ENCODE measurements at places on chromosomes 2 and 18.

GRCh38 chr2:161358838-161359237, 50.6 kb downstream of the PSMD14 start:
- peaks cover 5% of the 10 kb centered on the region for H3K4me1 ChIP-seq
- H3K36me3 ChIP-seq = no peaks in the 10 kb centered on the region
- H3K27me3 ChIP-seq = no peaks in the 10 kb centered on the region
- H3K4me3 ChIP-seq = no peak overlapping the region
- H3K27ac ChIP-seq = no peak overlapping the region

DNA sequence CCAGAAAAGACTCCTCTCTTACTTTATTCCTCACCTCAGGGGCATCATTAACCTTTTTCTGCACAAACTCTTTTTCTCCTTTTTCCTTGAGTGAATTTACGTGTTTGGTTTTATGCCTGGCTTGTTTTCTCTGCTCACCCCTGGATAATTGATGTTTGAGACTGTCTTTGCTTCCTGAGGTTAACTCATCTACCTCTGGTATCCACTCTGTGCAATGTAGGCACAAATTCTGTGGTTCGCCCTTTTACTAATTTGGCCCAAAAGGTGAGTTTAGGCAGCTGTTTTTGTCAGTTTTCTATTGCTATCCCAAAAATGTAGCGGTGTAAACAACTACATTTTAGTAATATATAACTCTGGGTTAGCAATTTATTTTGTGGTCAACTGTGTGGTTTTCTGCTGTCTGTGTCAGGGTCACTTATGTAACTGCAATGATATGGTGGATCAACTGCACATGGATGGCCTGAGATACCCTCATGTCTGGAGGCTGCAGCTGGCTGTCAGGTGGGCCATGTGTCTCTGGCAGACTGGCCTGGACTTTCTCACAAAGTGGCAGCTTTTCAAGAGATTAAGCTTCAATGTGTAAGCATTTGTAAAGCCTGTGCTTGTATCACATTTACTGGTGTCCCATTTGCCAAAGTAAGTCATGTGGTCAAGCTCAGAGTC, 329.7 kb downstream of the FSIP2 start:
- H3K4me1 ChIP-seq = peaks cover 16% of the 10 kb centered on the region
- DNase-seq = peak; percentile 1
- H3K27me3 ChIP-seq = no peaks in the 10 kb centered on the region
- H3K27ac ChIP-seq = peak overlapping the region; percentile 11

DNA sequence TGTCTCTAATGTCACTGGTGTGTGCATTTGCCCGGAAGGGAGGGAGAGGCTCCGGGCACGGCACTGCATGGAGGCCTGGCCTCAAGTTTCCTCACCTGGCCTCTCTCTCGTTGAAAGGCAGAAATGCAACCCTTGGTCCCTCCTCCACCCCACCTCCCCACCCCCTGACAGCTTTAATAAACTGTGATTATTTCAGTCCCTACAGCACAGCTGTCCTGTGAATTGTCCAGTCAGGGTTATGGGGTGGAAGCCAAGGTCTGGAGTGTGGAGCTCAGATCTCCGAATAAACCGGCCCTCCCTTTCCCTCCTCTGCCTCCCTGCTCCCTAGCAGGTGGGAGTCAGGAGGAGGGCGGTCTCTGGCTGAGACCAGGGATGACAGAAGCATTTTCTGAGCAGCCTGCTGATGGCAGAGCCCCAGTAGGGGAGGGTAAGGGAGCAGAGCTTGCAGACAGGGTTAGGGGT, 199.2 kb upstream of the SMAD2 start:
- H3K27ac ChIP-seq = no peak overlapping the region
- H3K27me3 ChIP-seq = peaks cover 26% of the 10 kb centered on the region

- H3K4me1 ChIP-seq = peaks cover 8% of the 10 kb centered on the region
- H3K36me3 ChIP-seq = no peaks in the 10 kb centered on the region
- no peak overlapping the region for H3K4me3 ChIP-seq
- DNase-seq = no peak
- H3K27ac ChIP-seq = no peak overlapping the region
Measured at GRCh38 chr2:16241166-16242160, 301.1 kb downstream of the MYCN start.

DNA sequence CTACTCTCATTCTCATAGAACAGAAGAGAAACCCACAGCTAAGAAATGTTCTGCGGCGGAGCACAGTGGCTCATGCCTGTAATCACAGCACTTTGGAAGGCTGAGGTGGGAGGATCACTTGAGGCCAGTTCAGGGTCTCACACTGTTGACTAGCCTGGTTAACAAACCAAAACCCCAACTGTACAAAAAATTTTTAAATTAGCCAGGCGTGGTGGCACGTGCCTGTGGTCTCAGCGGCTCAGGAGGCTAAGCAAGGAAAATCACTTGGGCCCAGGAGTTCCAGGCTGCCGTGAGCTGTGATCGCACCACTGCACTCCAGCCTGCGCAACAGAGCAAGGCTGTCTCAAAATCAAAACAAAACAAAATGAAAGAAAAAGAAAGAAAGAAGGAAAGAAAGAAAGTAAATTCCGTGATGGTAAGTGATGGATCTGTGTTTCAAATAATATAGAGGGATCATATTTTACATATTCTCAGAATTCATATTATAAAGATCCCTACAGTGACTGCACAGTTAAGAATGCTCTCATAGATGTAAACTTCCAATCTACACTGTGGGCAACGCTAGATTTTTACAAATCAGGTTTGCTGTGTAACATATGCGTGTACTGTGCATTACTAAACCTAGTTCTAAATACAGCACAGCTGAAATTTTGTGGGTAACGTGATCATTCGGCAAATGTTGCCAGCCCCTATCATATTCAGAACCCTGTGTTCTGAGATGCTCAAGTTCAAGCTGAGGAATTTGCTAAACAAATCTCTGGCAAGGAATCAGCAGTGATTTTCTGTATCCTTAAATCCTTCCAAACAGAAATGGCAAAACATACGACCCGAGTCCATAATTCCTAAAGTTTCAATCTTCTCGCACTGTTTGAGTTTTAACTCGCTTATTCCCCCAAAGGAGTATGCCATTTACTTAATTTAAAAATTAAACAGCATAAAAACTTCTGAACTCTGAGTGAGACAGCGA, 1.2 kb upstream of the RAB12 start:
- DNase-seq = no peak
- no peak overlapping the region for H3K4me3 ChIP-seq
- H3K36me3 ChIP-seq = no peaks in the 10 kb centered on the region
- H3K27me3 ChIP-seq = peaks cover 5% of the 10 kb centered on the region
- peaks cover 7% of the 10 kb centered on the region for H3K4me1 ChIP-seq
- no peak overlapping the region for H3K27ac ChIP-seq

DNA sequence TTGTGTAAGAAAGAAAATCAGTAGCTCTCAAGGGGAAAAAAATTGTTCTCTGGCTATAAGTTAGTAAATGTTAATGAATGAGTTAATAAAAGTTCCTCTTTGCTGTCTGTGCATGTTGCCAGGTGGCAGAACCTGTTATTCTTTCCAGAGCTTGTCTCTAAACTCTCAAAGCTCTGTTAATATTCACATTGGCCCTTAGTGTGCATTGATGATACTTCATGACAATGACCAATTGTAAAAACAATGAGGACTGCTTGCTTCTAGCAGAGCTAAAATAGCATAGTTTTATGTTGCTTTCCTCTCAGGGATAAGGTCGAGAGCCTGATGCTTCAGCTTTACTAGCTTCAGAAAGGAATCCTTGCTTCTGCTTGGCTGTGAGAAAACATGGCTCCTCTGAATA, 91.5 kb downstream of the RAD51AP2 start:
- H3K27ac ChIP-seq = no peak overlapping the region
- H3K4me1 ChIP-seq = no peaks in the 10 kb centered on the region
- no peak overlapping the region for H3K4me3 ChIP-seq
- no peaks in the 10 kb centered on the region for H3K36me3 ChIP-seq

GRCh38 chr2:198055716-198056115, 251.3 kb downstream of the PLCL1 start:
- H3K36me3 ChIP-seq = no peaks in the 10 kb centered on the region
- DNase-seq = no peak
- peaks cover 18% of the 10 kb centered on the region for H3K4me1 ChIP-seq
- H3K4me3 ChIP-seq = no peak overlapping the region
- no peak overlapping the region for H3K27ac ChIP-seq

DNA sequence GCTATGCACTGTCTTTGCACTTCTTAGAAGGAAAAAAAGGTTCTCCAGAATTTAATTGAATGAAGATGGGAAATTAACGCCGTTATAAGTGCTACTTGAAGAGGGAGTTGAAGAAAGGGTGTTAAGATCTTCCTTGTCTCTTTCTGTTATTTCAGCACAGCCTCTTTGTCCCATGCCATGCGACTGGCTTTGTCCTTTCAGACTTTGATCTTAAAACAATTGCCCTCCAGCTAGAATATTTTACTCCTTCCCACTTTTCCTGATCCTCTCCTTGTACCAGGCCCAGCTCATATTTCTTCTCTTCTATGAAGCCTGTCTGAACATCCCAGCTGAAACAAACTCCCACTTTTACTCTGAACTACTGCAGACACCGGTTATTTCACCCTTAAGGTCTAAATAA, 51.4 kb downstream of the RAB27B start:
- no peaks in the 10 kb centered on the region for H3K4me1 ChIP-seq
- no peaks in the 10 kb centered on the region for H3K36me3 ChIP-seq
- DNase-seq = no peak

DNA sequence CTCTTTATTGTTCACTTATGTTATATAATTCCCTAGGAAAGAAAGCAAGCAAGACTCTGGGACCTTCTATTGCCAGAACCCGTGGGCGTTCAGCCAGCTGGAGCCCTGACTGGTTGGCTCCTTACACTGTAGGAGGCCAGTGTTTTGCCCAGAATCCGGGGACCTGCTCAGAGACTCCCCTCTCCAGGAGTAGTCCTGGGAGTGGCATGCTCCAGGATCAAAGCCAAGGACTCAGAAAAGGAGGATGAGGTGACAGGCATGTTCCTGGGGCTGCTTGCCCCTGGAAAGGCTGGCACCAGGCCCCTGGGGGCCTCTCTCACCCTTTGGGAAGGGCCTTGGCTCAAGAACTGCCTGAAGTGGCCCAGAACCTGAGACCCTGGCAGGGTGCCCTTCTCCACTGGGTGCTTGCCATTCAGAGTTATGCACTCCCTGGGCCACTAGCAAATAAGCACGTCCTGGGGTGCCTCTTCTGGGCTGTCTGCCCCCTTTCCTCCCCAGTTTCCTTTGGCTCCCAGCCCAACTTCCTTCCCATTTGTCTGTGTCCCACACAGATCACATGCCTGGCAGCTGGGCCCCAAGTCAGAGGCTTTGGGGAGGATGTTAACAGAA, 19.6 kb upstream of the KIF3C start:
- H3K4me3 ChIP-seq = no peak overlapping the region
- DNase-seq = peak; percentile 77
- no peak overlapping the region for H3K27ac ChIP-seq

DNA sequence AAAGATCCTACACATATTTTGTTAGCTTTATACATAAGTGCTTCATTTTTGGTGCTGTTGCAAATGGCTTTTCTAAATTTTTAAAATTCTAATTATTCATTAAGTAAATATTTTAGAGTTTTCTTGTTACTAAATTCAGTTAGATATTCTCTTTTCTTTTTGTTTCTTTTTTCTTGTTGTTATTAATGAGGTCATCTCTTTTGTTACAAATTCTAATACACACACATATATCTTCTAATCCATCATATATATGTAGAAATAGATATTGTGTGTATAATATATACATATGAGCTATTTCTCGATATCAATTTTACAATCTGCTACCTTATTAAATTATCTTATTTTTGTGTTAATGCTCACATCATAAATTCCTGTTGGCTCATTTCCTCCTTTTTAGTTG, 255.9 kb downstream of the GALR1 start:
- H3K4me1 ChIP-seq = no peaks in the 10 kb centered on the region
- H3K36me3 ChIP-seq = no peaks in the 10 kb centered on the region
- no peak for DNase-seq

DNA sequence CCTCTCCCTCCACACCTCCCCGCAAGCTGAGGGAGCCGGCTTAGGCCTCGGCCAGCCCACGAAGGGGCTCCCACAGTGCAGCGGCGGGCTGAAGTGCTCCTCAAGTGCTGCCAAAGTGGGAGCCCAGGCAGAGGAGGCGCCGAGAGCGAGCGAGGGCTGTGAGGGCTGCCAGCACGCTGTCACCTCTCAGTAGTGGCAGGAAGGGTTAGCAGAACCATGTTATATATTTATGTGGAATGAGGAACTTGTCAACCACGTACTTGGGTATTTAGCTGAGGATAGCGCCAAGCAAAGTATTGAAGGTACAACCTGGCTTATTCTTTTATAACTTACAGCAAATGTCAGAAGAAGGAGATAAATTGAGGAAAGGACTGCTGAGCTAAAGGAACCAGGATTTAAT, 144.1 kb upstream of the MGAT5 start:
- H3K27me3 ChIP-seq = no peaks in the 10 kb centered on the region
- no peak for DNase-seq
- H3K36me3 ChIP-seq = no peaks in the 10 kb centered on the region
- no peaks in the 10 kb centered on the region for H3K4me1 ChIP-seq

- H3K36me3 ChIP-seq = no peaks in the 10 kb centered on the region
- peak; percentile 91 for DNase-seq
- H3K27me3 ChIP-seq = no peaks in the 10 kb centered on the region
Measured at GRCh38 chr2:85924522-85924921, 35.7 kb upstream of the ST3GAL5 start.

DNA sequence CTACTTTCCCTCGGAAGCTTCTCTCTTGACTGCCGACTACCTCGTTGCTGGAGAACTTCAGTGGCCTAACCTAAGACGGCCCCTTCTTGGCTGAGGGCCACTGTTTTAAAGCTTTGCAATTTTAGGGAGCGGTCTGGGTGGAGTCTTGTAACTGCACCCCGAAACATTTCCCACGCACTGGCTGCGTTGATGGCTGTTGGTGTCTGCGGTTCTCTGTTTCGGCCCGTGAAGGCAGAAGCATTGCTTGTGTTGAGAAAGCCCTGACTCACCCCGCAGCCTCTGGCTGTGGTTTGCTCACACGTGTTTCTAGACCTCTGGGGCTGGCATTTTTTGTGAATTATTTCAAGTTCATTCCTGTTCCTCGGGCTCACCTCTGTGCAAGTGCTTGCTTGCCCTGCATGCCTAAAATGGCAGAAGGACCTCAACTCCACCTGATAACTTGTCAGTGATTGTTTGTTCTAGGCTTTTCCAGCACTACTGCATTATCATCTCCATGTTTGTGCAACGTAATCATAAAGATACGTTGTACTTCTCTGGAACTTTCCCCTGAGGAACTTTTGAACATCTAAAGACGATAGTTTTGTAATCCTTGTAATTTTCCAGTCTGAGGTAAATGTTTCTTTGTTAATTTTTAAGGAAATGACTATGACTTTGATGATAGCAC, 94.2 kb upstream of the DLX2 start:
- no peaks in the 10 kb centered on the region for H3K36me3 ChIP-seq
- H3K4me3 ChIP-seq = no peak overlapping the region
- H3K27ac ChIP-seq = no peak overlapping the region

DNA sequence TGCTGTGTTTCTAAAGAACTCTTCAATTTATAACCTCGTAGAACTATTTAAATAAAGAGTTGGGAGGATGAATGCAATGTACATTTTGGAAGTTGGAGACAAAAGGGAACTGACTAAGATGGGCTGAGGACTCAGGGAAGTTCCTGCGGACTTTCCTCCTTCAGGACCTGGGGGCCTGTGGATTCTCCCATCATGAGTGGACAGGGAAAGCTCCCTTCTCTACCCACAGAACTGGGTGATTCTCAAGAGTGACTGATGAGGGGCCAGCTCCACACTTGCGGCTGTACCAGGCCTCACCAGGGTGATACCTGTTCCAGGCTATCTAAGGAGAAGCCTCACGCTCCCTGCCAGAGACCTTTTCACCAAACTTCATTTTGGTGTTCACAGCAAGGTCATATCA, 143.8 kb upstream of the APCDD1 start:
- H3K36me3 ChIP-seq = no peaks in the 10 kb centered on the region
- DNase-seq = no peak
- no peaks in the 10 kb centered on the region for H3K27me3 ChIP-seq
- no peak overlapping the region for H3K27ac ChIP-seq
- no peak overlapping the region for H3K4me3 ChIP-seq

Data from cardiac muscle cell (in vitro differentiated cells and primary cell).